C1 segment of cervical spinal cord (tissue), 14 donors: ENCODE measurements at places on chromosomes 4 and X.

- peak; percentile 1 for DNase-seq
Measured at GRCh38 chr4:28686618-28687017, 1826.0 kb downstream of the STIM2 start.

DNA sequence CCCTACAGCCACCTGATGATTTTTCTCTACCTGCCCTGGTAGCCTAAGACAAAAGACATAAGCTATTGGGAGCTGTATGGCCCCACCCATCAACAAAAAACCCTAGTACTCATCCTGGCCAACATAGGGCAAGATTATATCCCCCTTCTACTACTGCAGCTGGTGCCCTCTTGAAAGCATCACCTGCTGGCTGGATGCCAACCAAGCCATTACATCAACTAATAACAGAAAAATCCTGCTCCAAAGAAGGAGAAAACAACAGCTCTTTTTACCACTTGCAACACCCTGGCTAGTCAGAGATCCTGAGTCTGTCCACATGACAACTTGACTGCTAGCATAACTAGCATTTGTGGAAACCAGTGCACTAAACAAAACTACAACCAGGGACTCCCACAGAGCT is 43.6 kb upstream of the UPRT start:
- no peak for DNase-seq

DNA sequence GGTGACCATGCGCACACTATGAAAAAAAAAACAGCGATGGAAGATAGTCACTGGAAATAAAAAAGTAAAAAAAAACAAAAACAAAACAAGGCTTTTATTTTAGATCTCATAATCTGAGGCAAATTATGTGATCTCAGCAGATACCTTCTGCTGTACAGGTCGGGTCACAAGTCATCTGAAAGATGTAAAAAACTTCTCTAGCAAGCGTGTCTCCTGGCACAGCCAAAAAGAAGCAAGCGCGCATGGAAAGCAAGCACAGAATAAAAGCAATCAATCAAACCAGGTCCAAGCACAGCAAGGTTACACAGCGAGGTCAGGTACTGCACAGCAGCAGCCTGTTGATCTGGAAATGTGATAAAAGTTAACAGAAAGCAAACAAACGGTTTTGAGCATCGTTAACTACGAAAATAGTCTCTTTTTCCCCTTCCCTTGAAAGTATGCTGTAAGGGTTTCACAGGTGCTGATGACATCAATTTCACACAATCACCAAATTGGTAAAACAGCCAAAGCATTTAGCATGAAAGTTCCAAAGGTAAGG is 79.3 kb upstream of the MTNR1A start:
- DNase-seq: no peak

GRCh38 chr4:2867758-2868491 is 24.3 kb downstream of the ADD1 start:
- DNase-seq: no peak

DNA sequence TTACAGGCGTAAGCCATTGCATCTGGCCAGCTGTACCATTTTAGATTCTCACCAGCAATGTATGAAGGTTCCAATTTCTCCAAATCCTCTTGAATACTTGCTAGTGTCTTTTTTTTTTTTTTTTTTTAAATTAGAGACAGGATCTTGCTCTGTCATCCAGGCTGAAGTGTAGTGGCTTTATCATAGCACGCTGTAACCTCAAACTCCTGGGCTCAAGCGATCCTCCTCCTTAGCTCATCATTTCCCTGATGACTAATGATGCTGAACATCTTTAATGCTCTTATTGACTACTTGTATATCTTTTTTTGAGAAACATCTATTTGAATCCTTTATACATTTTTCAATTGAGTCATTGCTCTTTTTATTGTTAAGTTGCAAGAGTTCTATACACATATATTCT is 40.3 kb downstream of the HDAC8 start:
- DNase-seq: no peak

GRCh38 chrX:53605004-53605403 is 81.5 kb downstream of the HUWE1 start:
- no peak for DNase-seq

GRCh38 chrX:20325786-20326388 is 59.2 kb upstream of the RPS6KA3 start:
- no peak for DNase-seq

DNA sequence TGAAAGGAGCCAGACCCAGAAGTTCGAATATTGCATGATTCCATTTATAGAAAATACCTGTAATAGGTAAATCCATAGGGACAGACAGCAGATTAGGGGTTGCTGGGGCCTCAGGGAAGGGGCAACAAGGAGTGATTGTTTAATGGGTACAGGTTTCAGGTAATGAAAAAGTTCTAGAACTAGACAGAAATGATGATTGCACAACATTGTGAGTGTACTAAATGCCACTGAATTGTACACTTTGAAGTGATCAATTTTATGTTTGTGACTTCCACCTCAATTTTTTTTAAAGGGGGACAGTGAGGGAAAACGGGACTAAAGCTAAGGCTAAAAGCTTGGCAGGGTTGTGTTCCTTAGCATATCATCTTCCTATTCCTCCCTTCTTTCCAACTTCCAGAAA is 23.5 kb downstream of the ZBTB33 start:
- DNase-seq: no peak

DNA sequence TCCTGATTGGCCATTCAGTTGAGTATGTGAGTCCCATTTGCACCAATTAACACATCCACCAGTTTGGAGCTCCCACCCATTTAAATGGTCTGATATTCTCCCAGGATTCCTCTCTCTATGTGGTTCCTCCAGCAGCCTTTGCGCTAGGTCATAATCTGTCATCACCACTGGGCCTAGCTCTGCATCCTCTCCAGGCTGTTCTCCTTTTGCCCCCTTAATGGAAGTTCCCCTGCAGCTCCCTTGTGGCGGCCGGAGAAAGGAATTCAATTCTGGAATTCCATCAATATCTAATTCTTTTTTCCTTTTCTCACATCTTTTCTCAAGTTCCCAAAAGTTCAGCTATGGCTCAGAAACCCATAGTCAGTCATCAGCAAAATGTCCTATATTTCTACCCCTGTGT is 2184.4 kb upstream of the AGA start:
- no peak for DNase-seq

DNA sequence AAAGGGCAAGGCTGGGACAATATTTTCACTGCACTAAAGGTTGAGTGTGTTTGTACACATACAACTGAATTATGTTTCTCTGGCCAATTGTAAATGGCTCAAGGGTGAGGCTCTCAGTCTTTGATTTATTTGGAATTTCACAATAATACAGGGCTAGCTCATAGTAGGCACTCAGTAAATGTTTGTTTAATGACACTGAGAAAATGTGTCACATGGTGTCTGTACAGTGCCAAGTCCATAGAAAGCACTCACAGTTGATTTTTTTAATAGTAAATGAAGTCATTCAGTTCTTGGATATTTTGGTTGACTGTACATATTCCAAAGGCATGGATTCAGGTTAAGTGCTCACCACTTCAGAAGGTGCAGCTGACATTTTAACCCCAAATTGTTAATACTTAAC is 176.4 kb downstream of the IL1RAPL2 start:
- no peak for DNase-seq

DNA sequence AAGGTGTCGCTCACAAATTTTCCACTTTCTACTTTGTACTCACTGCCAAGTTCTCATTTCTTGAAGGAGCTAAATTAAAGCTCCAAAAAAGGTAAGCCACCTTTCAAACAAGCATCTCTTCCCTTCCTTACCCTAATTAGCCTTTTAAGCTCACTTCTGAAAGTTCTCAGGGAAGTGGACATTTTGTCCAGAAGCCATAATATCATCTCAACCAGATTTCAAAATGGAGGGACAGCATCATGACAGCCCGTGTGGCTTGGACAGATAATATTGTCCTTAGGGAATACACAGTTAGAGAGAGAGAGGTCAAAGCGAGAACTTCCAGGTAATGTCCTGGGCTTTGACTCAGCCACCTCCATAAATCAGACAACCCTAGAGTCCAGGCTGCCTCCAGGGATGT is 93.8 kb upstream of the ANXA3 start:
- no peak for DNase-seq

GRCh38 chrX:64205441-64205734 is at the start of gene AMER1:
TSS of gene AMER1 (minus strand) at chrX:64205708. CDS start at chrX:64193286, 12,422 bp downstream.
- no peak for DNase-seq

DNA sequence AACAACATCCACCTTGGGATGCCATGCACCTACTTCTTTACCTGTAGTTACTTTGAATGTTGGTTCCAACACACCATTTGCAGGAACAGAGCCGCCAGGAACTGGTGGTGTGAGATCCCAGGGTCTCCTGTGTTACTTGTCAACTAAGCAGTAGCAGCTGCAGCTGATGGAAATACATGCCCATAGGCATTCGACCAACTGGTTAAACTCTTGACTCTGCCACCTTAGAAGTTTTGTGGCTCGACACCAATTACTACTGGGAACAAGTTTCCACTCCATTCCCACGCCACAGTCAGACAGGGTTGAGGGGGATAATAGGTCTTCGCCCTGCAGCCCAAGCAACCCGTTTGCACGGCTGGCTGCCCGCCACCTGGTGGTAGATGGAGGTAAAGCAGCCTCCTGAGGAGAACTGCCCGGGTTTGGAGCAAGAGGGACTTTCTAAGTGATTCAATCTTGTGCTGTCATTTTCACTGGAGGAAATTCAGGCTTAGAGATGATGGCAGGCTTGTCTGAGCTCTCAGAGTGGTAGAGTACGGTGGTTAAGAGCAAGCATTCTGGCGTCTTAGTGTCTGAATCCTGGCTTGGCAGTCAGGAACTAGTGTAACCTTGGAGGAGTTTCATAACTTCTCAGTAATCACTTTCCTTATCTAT is 119.1 kb upstream of the TRIM2 start:
- DNase-seq: peak; percentile 32

GRCh38 chrX:138128027-138128671 is 562.2 kb downstream of the ZIC3 start:
- DNase-seq: no peak

GRCh38 chr4:25112366-25112994 is 47.8 kb downstream of the SEPSECS start:
- DNase-seq: no peak

- DNase-seq: no peak
Measured at GRCh38 chr4:81913427-81913879, 441.7 kb upstream of the RASGEF1B start.

DNA sequence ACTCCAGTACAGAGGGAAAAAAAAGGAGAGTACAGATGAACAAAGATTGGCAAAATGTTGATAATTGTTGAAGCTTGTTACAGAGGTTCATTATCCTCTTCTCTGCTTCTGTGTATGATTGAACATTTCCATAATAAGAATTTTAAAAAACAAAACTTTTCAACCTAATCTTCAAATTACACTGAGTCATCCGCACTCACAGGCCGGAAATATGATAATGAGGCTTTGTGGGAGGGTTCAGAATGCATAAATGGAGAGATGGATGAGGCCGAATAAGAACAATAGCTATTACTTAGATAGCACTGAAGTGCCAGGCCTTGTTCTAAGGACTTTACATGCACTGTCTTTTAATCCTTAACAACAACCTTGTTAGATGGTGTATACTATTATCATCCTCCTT is 4.6 kb upstream of the ERCC6L start:
- no peak for DNase-seq

DNA sequence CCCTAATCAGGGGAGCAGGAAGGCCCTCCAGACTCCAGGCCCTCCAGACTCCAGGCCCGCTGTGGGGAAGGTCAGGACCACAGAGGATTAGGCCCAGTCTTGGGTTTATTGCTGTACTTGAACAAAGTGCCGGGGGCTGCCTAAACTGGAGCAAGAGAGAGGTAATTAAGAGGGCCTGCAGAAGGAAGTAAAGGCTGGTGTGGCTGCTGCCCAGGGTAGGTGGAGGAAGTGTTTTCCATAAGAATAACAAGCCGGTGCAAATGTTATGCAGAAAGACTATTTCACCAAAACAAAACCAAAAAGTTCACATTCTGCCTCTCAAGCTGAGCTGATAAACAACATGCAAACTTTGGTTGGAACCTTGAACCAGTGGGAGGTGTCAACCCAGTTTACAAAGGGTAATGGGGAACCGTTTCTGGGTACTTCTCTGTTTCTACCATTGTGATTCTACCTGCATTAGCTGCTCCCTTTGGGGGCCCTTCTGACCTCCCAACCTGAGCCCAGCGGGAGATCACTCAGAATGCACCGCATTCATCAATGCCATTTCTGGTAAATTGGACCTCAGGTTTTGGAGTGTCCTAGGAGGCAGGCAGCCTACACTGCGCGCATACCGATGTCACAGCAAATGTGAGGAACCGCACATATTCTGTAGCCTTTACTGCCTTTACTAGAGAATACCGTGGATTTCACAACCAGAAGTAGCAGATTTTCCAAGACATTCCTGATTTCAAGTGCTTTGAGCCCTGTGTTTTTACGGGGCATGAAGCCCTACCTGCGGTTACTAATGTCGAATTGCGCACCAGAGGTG is 59.7 kb upstream of the BCOR start:
- DNase-seq: no peak

- no peak for DNase-seq
Measured at GRCh38 chrX:132861076-132861475, 97.4 kb downstream of the HS6ST2 start.

DNA sequence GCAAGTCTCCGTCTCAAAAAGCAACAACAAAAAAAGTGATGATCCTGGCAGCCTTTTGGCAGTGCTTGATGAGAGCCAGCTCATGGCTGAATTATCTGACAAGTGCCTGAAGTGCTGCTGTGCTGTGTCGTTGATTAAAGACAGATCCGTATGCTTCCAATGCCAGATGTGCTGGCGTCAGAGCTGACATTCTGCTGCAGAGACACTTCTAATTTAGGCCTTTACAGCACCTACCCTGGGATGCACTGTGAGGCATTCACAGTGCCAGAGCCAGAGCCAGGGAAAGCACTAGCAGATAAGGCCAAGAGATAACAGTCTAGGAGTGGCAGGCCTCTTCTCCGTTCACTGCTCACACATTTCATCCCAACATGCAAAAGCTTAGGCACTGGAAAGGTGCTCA is 995.5 kb downstream of the RAB28 start:
- no peak for DNase-seq

DNA sequence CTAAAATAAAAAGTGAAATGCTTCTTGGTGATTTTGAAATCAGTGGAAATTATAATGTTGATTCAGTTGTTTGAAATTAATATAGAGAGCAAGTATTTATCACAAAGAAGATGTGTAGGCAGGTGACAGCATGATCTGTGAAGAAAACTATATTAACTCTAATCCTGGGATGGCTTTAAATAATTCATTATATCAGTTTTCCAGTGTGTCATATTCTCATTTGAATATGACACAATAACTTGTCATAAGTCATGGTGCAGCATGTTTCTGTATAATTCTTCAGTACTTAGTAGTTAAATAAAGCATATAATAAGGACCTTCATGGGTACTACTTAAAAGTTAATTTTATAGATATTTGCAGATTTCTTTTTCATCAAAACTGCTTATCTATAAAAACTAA is 573.6 kb downstream of the INPP4B start:
- DNase-seq: no peak

- DNase-seq: no peak
Measured at GRCh38 chrX:99184153-99184552, 1225.9 kb downstream of the PCDH19 start.

DNA sequence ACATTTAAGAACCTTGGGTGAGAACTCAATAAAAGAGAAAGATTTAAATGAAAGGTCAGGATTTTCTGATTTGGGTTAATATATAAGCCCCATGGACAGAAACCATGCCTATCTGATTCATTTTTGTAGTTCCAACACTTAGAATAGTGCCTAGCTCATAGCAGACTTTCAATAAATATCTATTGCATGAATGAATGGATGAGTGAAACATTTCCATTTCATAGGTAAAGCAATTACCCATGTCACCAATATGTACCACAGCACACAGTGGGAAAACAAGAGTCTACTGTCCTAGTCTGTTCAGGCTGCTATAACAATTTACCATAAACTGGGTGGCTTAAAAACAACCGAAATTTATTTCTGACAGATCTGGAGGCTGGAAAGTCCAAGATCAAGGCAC is 63.9 kb upstream of the PTPN13 start:
- no peak for DNase-seq

- no peak for DNase-seq
Measured at GRCh38 chrX:148416931-148417330, 83.5 kb upstream of the AFF2 start.
